ENCODE measurements at places on chromosomes 11 and 22.
A peak's percentile ranks its signal among the peaks of the same experiment; 100 is the strongest.

- no peak for DNase-seq
These were observed 299.6 kb upstream of the NCAM1 start for GRCh38 chr11:112661571-112661970.

- DNase-seq: no peak
These were observed 1525.8 kb downstream of the BRD1 start for GRCh38 chr22:48301908-48302307.

- DNase-seq: no peak
These were observed 22.1 kb upstream of the SYT7 start for GRCh38 chr11:61602775-61603569.

GRCh38 chr11:41394521-41395195, 64.8 kb downstream of the LRRC4C start:
- no peak for DNase-seq

GRCh38 chr22:37331034-37331428, 48.7 kb downstream of the CYTH4 start:
- DNase-seq: no peak

GRCh38 chr22:29187831-29188230, 17.9 kb upstream of the EMID1 start:
- no peak for DNase-seq

GRCh38 chr11:62774407-62774806, 3.2 kb downstream of the TAF6L start:
- DNase-seq: no peak

DNA sequence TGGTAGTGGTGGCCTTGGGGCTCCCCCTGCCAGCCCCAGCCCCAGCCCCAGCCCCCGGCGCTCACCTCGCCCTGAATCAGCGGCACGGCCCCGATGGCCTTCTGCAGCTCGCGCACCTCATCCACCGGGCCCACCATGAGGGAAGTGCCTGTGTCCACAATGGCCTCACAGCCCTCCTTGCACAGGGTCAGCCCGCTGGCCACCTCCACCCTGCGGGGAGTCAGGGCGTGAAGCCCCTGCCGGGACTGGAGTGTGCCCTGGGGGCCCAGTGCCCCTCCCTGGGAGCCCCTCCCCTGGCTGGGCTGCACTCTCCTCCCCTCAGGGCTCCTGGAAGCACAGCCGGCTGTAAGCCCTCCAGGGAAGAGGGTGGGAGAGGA, 3.5 kb upstream of the IFITM10 start:
- DNase-seq: no peak

DNA sequence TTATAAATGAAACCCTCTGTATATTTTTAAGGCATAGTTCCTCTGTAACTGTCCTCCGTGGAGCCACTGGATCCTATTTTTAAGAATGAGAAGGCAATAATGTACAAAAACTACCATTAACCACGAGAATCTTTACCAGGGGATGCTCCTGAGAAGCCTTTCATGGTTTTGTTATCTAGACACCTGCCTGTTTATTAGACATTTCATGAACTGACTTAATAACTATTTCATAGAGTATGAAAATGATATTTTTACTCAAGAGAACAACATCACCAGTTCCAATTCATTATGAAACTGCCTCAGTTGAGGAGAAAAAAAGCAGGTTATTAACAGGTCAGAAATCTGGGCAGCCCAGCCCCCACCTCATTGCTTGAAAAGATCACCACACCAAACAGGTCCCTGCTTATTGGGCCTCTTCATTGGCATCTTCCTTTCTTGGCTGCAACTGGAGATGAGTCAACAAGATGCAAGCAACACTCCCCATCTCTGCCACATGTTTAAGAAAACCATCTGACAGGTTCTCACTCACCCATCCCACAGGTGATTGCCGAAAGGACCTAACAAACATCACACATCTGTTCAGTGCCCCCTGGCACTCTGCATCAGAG, 27.8 kb downstream of the ETS1 start:
- DNase-seq: no peak

GRCh38 chr22:34045311-34045710, 125.0 kb upstream of the LARGE1 start:
- no peak for DNase-seq

GRCh38 chr22:29879753-29880152, 3.2 kb upstream of the MTMR3 start:
- DNase-seq: no peak

- DNase-seq: no peak
These were observed 108.8 kb upstream of the TEAD1 start for GRCh38 chr11:12565406-12565805.

DNA sequence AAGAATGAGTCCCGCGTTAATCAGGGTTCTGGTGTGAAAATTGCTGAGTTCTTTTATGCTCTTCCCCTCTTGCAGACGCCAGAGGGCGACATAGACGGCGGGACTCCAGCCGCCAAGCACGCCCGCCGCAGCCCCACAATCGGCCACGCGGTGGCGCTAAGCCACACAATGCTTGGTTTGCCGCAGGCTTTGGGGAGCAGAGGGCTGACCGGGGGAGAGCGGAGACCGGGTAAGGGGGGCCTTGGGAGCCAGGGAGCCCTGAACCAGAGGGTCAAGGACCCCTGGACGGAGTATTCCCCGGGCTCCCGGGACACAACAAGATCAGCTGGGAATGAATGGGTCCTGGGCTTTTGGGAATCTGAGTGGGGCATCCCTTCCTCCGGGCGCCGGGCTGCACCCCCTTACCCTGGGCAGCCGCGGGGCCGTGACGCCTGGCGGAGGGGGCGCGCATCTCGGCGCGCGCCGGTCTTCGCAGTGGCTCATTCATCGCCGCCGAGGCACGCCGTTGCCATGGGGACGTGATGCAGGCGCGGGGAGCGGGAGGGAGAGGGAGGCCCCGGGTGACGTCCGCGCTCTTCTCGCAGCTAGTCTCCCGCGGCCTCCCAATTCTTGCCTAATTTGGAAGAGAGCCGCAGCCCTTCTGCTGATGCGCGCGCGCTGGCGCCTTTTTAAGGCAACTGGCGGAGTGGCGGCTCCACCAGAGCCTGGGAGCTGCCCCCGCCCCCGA, 12.2 kb upstream of the NPAS4 start:
- DNase-seq: peak; percentile 34

DNA sequence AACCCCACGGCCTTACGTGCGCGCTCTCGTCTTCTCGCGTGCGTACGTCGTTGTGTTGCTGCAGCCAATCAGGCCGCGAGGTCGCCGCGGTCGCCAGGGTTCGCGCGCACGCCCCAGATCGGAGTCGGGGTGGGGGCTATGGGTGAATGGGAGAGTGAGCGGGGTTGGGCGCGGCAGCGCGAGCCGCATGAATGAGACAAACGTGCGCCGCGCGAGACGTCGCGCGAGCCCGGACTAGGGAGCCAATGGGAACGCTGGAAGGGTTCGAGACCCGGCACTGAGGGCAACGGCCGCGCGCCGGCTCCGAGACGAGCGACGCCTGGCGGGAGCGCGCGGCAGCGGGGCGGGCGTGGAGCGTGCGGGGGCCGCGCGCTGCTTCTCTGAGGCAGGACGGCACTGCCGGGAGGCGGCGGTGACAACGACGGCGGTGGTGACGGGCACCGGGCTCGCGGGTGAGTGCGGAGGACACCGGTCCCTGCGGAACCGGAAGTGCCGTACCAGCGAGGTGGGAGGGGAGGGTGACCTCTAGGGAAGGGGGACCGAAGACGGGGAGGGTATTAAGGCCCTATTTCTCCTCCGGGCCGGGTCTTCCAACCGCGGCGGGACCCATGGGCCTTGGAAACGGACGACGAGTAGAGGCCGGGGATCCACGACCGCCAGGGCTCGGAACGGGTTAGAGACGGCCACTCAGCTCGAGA, at the start of gene ZDHHC5:
Gene ZDHHC5, plus strand, starts transcription at position 379 of the 698 bp plus-strand sequence. CDS start 4,977 bp downstream, outside the sequence.
- DNase-seq: peak; percentile 96

- DNase-seq: no peak
These were observed 942.3 kb downstream of the BRD1 start for GRCh38 chr22:48885271-48885918.

- DNase-seq: no peak
These were observed 63.5 kb upstream of the WNT11 start for GRCh38 chr11:76269661-76270261.

DNA sequence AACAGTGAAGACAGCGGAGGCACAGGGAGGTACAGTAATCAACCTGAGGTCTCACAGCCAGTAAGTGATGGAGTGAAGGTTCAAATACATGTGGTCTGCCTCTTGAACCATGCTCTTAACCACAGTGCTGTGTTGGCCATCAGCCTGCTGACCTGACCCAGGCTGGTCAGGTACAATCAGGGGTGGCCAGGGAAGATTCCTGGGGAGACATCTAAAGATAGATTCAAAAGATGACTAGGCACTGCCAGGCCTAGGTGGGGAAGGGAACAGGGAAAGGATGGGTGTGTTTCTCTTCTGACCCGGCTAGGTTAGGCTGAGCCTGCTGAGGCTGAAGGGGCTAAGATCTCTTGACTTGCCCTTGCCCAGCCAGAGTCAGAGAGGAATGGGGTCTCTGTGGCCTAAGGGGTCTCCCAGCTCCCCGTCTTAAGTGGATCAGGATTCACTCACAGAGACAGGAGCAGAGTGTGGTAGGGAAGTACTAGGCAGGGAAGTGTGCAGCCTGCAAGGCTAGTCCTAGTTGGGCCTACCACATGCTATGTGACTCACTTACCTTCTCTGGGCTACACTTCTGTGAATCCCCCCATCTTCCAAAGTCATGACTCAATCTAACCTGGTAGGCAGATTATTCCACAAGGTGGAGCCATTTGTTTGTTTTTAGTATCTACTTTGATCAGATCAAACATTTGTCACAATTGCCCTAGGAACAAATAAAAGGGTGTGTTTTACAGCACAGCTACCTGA, 10.4 kb upstream of the SREBF2 start:
- DNase-seq: no peak

- no peak for DNase-seq
These were observed 23.8 kb downstream of the IGHMBP2 start for GRCh38 chr11:68927280-68928135.

GRCh38 chr11:74033046-74033445, 24.2 kb upstream of the UCP3 start:
- no peak for DNase-seq

DNA sequence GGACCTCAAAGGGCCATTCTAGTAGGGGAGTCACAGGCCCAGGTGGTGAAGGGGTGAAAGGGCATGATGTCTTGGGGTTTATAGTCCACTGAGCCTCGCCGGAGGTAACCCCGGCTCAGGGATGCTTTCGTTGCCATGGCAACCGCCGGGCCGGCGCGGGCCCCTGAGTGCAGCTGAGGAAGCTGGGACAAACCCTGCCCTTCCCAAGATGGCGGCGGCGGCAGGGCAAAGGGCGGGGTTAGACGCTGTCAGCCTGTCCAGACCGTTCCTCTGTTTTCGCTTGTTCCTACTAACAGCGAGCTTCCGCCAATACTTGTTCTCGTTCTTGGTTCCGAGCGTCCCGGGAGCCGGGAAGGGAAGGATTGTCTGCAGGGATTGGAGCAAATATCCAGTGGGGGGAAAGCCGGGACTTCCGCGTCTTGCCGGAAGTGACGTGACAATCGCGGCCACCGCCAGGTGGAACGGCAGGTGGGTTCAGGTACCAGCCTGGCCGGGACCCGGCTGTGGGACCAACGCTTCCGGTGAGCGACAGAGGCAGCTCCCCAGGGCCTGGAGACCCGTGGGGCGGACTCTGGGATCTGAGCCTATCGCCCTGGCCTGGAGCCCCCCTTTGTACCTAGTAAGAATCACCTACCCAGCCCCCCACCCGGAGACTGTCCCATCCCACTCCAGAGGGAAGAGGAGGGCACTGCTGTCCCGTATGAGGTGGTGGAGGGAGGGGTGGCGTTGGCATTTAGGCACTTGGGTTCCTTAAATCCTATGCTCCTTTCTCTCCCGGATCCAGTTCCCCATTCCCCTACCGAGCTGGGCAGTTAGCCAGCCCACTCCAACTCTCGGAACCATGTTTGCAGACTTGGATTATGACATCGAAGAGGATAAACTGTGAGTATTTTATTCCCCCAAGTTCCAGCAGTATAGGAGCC, at the start of gene PICK1:
Gene PICK1, plus strand, starts transcription at position 436 of the 923 bp plus-strand sequence. Its CDS starts 406 bp downstream, at position 842.
- peak; percentile 31 for DNase-seq

- no peak for DNase-seq
These were observed 8.8 kb downstream of the HSPA8 start for GRCh38 chr11:123052901-123053721.

GRCh38 chr11:68956142-68956541, 24.6 kb downstream of the MRGPRD start:
- no peak for DNase-seq

DNA sequence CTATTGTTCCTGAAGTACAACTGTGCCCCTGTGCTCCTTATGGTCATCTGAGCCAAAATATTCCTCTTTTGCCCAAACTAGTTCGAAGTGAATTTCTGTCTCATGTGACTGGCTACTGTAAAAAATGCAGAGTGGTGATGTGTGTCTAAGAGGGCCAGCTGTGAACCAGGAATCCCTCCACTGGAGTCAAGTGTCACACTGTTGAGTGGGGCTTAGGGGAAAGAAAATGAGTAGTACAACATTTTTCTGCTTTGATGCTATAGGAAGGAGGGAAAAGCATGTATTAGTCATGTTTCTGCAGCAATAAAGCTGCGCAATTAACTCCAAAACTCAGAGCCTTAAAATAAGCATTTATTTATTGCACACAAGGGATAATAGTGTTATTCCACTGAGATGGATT, 39.8 kb upstream of the HMGXB4 start:
- DNase-seq: no peak

DNA sequence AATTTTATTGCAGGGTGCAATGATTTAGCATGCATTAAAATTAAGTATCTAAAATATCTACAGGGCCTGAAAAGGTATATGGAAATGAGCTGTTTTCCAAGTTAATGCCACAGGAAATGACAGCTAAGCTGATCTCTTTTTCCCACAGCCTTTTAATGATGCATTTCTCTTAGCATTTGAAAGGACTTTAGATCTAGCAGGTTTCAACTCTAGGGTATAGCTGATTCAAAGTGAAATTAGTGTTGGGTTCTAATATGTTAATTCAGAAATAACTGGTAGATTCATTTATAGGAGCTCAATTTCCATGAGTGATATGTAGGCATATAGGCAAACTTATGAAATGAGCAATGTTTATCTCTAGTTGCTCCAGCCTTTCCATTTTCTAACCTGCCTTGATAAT, 274.2 kb downstream of the CASP12 start:
- no peak for DNase-seq

- no peak for DNase-seq
These were observed 1306.0 kb downstream of the TBC1D22A start for GRCh38 chr22:48068323-48068885.

DNA sequence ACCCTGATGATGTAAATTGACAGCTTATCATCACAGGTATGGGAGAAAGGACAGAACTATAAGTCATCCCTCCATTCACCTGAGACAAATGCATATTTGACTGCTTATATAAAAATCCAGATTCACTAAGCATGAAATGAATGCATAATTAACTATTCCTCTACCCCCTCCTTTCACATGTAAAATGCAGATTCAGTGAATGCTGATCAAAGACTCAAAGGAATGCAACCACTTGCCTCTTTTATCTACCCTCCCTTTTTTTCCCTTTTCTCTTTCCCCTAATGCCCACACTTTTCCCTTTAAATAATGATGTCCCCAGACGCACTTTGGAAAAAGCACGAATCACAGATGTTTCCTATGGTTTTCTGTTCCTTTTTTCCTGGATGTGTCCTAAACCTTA, 4.5 kb upstream of the PLAAT4 start:
- no peak for DNase-seq

DNA sequence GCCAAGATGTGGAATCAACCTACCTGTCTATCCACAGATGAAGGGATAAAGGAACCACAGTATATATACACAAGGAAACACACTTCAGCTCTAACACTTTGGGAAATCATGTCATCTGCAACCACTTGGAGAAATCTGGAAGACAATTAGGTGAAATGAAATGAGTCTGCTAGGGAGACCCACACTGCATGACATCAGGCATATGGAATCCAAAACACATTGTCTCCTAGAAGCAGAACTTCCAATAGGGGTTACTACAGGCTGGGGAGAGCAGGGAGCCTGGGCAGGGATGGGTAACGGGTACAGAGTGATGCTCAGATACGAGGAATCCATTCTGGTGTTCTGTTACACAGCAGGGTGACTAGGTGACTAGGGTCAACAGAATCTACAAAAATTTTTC, 18.3 kb downstream of the RGL4 start:
- DNase-seq: no peak

Data from NCI-H2081 treated with DMSO at 0.1 percent for 48 hours (cell line).